NCI-H460 (cell line): ENCODE measurements at places on chromosomes 16 and 17. TPM values are rescaled to one million over a fixed set of nuclear protein-coding genes. Genes with fewer than 3 reads are reported as not detected.

Gene RCVRN
- not detected in 2 replicates for total RNA-seq

Gene MAPK8IP3
- 18.1 and 23.0 TPM in 2 replicates for total RNA-seq

Gene SERPINF2
- total RNA-seq, result 0.09 TPM in 1 of 2 replicates, not detected in the other

Gene CLDN6
- total RNA-seq, result not detected in 2 replicates

Gene VMO1
- not detected in 2 replicates for total RNA-seq

Gene KLHL10
- 0.05 TPM in 1 of 2 replicates, not detected in the other for total RNA-seq

Gene ALOXE3
- 0.06 TPM in 1 of 2 replicates, not detected in the other for total RNA-seq

Gene HSPB9
- total RNA-seq, result 0.07 TPM in 1 of 2 replicates, not detected in the other

Gene TP53TG3C
- total RNA-seq, result not detected in 2 replicates

Gene TELO2
- total RNA-seq, result 7.8 and 8.1 TPM in 2 replicates

Gene KRTAP4-3
- total RNA-seq, result not detected in 2 replicates

Gene IRF8
- total RNA-seq, result not detected in 2 replicates

Gene TBC1D3G
- not detected in 2 replicates for total RNA-seq

Gene KIFC3
- 300 and 301 TPM in 2 replicates for total RNA-seq

Gene EEF2KMT
- total RNA-seq, result 22.8 and 23.1 TPM in 2 replicates

Gene MT1F
- 0.72 and 0.97 TPM in 2 replicates for total RNA-seq

Gene MTSS2
- 9.2 and 15.8 TPM in 2 replicates for total RNA-seq

Gene C17orf78
- total RNA-seq, result not detected in 2 replicates

Gene TTLL6
- not detected in 2 replicates for total RNA-seq

Gene CIITA
- not detected in 2 replicates for total RNA-seq

Gene UMOD
- not detected in 2 replicates for total RNA-seq

Gene HSD11B2
- total RNA-seq, result 0.17 and 1.2 TPM in 2 replicates

Gene PLEKHG4
- total RNA-seq, result 7.1 and 9.1 TPM in 2 replicates

Gene CCL17
- total RNA-seq, result not detected in 2 replicates

Gene HAS3
- not detected in 2 replicates for total RNA-seq

Gene GNG13
- total RNA-seq, result not detected in 2 replicates

Gene SYT17
- 2.0 and 4.1 TPM in 2 replicates for total RNA-seq

Gene CD300E
- not detected in 2 replicates for total RNA-seq

Gene ACSM2A
- not detected in 2 replicates for total RNA-seq

Gene TMEM235
- total RNA-seq, result not detected in 2 replicates

Gene CCL1
- total RNA-seq, result not detected in 2 replicates

Gene SLC25A39
- 116 and 127 TPM in 2 replicates for total RNA-seq

Gene KRT36
- not detected in 2 replicates for total RNA-seq

Gene MYOCD
- 0.02 TPM in 1 of 2 replicates, not detected in the other for total RNA-seq

Gene CHTF8
- total RNA-seq, result 47.6 and 53.4 TPM in 2 replicates

Gene LHX1
- total RNA-seq, result 0.05 TPM in 1 of 2 replicates, not detected in the other

Gene CTF1
- total RNA-seq, result 0.59 and 0.92 TPM in 2 replicates

Gene LRRC37A3
- total RNA-seq, result 4.1 and 5.3 TPM in 2 replicates

Gene STH
- not detected in 2 replicates for total RNA-seq

Gene GPR139
- total RNA-seq, result not detected in 2 replicates

Gene IRX3
- total RNA-seq, result 8.5 and 9.6 TPM in 2 replicates

Gene DHX58
- total RNA-seq, result 3.7 and 3.8 TPM in 2 replicates

Gene KRTAP4-9
- total RNA-seq, result not detected in 2 replicates

Gene MRPL45
- 98.8 and 103 TPM in 2 replicates for total RNA-seq
